ENCODE measurements at places on chromosomes 4 and X. TPM values are rescaled to one million over a fixed set of nuclear protein-coding genes. Genes with fewer than 3 reads are reported as not detected.

GRCh38 chrX:3527811-3528210, 181.4 kb upstream of the MXRA5 start:
- DNase-seq = no peak

The RGN gene
- polyA plus RNA-seq = 0.26 TPM

DNA sequence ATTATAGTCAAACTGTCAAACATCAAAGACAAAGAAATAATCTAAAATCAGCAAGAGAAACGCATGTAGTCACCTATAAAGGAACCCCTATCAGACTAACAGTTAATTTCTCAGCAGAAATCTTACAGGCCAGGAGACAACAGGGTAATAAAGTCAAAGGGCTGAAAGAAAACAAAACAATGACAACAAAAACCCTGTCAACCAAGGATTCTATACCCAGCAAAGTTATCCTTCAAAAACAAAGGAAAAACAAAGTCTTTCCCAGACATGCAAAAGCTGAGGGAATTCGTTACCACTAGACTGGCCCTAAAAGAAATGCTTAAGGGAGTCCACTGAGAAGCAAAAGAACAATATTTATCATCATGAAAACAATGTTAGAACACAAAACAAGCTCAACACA, 22.1 kb downstream of the TMEM154 start:
- DNase-seq = no peak

DNA sequence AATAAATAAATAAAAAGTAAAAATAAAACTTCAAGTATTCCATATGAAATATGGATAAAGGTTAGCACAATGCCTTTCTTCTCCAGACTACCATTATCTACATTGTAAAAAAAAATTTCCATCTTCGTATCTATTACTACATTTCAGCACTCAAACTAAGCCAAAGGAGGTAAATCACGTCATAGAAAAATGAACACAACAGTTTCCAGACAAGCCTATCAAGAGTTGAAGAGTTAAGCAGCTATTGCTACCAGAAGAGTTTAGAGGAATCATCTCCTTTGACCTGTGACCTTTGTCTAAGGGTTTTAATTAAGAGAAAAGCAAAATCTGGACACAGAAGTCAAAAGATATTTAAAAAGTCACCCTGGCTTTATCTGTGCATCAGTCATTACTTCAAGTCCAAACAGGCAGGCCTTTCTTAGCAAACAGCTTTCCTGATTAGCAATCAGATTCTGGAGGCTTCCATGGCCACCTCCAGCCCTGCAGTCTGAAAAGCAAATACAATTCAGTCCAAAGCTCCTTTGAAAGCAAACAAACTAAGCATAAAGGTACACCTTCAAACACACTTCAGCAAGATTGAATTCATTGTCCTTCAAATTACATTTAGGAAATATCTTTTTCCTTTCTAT, 82.2 kb downstream of the APBB2 start:
- no peak for DNase-seq

DNA sequence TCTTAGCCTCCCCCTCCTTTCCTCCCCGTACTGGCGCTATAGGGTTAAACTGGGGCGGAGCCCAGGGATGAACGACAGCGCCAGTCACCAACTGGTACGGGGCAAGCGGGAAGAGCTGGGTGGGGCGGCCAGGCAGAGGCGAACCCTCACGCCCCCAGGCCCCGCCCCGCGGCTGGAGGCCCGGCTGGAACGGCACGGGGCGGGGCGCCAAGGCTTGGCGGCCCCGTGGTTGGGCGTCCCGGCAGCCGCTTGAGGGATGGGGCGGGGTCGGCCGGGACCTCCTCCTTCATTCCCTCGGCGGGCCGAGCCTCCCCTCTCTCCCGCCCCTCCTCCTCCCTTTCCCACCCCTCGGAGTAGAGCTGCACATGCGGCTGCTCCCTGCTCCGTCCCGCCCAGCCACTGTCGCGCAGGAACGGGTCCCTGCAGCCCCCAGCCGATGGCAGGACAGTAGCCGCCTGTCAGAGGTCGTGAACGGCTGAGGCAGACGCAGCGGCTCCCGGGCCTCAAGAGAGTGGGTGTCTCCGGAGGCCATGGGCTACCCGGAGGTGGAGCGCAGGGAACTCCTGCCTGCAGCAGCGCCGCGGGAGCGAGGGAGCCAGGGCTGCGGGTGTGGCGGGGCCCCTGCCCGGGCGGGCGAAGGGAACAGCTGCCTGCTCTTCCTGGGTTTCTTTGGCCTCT, at the start of gene EDA:
Gene EDA (plus strand): TSS at position 335 of the 678 bp plus-strand sequence.
- DNase-seq = peak; percentile 34

DNA sequence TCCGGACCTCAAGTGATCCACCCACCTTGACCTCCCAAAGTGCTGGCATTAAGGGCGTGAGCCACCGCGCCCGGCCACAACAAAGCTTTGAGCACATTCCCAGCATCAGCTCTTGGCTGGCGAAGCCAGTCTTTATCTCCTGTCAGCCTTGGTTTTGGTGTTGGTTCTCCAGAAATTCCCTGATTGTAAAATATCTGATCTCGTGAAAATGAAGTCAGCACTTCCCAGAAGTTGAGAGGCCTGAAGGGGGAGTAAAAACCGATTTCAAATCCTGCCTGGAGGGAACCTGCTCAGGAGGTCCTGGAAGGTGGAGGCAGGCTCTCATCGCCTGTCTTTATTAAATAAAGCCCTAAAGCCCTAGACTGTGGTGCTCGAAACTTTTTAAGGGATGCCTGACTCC, 33.6 kb downstream of the PTTG2 start:
- no peak for DNase-seq

- DNase-seq = no peak
Measured at GRCh38 chr4:104763554-104764222, 269.0 kb upstream of the CXXC4 start.

GRCh38 chr4:144501231-144501780, 144.7 kb upstream of the HHIP start:
- no peak for DNase-seq

The NFKB1 gene
- 19.8 TPM for polyA plus RNA-seq

GRCh38 chrX:15298201-15298600, 17.2 kb downstream of the ASB11 start:
- DNase-seq = no peak

GRCh38 chr4:173526027-173526482, 4.0 kb downstream of the HAND2 start:
- no peak for DNase-seq

The S100G gene
- polyA plus RNA-seq = not detected

The NR0B1 gene
- polyA plus RNA-seq = not detected
